Activated CD4-positive, CD25-positive, alpha-beta regulatory T cell treated with anti-CD3 and anti-CD28 coated beads, Interleukin-2, amount 50 U/mL, for 72 hours (primary cell): ENCODE measurements at places on chromosomes 1 and 21.

DNA sequence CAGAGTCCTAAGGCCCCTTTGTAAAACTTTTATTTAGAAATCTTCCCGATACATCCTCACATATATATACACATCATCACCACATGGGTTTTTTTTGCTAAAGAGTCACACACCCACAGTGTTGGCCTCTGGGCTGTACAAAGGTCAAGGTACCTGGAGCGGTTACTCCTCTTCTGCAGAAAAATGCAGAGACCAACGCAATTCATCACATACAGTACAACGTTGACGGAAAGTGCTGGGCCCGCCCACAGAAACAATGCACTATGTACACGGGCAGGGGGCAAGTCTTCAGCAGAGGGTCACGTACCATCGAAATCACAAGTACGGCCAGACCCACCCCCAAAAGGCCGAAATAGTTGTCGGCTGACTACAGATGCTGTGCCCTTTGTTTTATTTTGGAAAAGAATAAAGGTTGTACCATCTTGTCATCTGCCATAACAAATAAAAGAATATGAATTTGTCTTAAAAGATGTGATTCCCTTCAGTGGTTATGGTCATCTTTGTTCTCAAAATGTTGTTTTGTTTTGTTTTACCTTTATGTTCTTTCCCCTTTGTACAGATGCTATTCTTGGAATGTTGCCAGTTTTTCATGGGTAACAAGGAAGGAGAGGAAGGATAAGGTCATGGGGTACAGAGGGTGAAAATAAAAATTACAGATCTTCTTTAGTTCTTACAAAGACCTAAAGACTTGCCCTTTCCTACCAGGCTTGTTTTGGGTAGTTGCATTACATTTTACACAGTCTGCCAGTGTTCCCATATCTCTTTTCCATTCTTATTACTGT is 15.6 kb downstream of the TAL1 start:
- no peak for DNase-seq

DNA sequence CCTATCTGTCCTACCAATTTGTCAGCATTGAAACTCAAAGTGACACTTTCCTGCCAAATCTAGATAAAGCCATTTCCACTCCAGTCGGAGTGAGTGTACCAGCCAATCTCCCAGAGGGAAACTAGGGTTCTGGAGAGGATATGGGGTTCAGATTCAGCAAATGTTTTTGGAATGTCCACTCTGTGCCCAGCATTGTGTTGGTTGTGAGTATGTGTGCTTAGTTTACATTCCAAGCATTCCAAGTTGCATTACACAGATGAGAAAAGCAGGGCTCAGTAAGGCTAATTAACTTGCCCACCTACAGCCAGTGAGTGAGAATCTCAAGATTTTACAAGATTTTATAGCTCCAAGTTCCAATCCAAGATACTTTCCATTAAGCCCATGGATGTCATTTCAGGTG is 26.4 kb upstream of the RGS16 start:
- no peak for DNase-seq

DNA sequence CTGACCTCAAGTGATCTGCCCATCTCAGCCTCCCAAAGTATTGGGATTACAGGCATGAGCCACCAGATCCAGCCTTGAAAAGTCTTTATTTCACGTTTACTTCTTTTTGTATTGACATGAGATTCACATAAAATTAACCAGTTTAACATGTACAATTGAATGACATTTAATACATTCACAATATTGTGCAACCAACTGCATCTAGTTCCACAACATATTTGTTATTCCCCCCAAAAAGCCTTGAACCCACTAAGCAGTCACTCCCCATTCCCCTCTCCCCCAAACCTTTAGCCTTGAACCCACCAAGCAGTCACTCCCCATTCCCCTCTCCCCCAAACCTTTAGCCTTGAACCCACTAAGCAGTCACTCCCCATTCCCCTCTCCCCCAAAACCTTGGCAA is 62.0 kb downstream of the ACBD6 start:
- no peak for DNase-seq

DNA sequence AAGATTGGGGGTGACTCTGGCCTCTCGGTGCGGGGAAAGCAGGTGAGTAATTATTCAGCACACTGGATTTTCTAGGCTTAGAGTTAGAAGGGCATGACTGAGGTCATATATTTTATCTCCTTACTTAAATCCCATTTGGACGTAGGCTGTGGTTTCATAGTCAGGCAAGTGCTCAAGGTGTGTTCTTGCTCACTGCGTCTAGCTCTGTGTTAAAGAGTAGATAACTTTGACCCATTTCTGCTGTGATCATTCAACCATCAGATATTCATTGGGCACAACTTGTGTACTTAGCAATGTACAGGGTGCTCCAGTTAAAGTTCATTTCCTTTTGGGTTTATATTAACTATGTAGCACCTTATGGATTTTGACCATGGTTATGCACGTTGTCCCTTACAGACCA is 14.6 kb downstream of the PFKFB2 start:
- DNase-seq, result no peak

- no peak for DNase-seq
Measured at GRCh38 chr21:33157303-33157702, 72.4 kb upstream of the IFNAR2 start.

- DNase-seq, result no peak
Measured at GRCh38 chr1:24936684-24937083, 6.6 kb upstream of the RUNX3 start.

- DNase-seq, result peak; percentile 31
Measured at GRCh38 chr1:160284220-160284781, 632 bp downstream of the PEX19 start.

GRCh38 chr1:61181067-61182038 is 99.0 kb downstream of the NFIA start:
- DNase-seq, result no peak
